Dermis blood vessel endothelial cell (primary cell): ENCODE measurements at places on chromosomes 13 and 19. TPM values are rescaled to one million over a fixed set of nuclear protein-coding genes. Genes with fewer than 3 reads are reported as not detected.

The TDRD12 gene
- 0.14 and 0.17 TPM in 2 replicates for total RNA-seq

The PTOV1 gene
- 57.2 and 72.9 TPM in 2 replicates for total RNA-seq

The PROSER3 gene
- 3.3 and 3.7 TPM in 2 replicates for total RNA-seq

The HCN2 gene
- 0.34 and 0.70 TPM in 2 replicates for total RNA-seq

The JAK3 gene
- 3.2 and 4.1 TPM in 2 replicates for total RNA-seq

The FXYD7 gene
- total RNA-seq: not detected in 2 replicates

The ZNF544 gene
- total RNA-seq: 57.9 and 67.4 TPM in 2 replicates

The MCEMP1 gene
- total RNA-seq: not detected in 2 replicates

The S1PR4 gene
- total RNA-seq: 2.1 and 2.2 TPM in 2 replicates
